ENCODE measurements at places on chromosomes 3 and 15.

- DNase-seq: peak; percentile 63
Observed at GRCh38 chr3:69085833-69086722, 1.3 kb downstream of the ARL6IP5 start.

GRCh38 chr3:81214631-81215030, 546.8 kb downstream of the GBE1 start:
- DNase-seq: no peak

- DNase-seq: no peak
Observed at GRCh38 chr3:192850451-192850981, 67.1 kb downstream of the MB21D2 start.

GRCh38 chr3:80060664-80061063, 292.9 kb upstream of the ROBO1 start:
- no peak for DNase-seq

DNA sequence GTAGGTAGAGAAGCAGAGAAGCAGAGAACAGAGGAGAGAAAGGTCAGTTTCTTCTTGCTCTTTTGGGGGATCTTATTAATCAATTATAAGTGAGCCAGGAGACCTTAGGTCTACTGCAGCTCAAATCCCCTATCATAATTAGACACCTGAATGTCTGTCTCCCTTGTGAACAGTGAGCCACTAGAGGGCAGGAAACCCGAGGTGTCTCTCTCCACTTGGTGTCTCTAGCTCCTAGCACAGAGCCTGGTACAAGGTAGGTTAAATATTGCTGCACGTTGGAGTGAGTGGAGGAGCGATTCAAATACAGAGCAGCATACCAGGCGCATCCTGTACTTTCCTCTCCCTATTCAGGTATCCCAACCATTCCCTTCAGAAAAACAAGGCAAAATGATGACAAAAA, 2.0 kb upstream of the ST8SIA2 start:
- peak; percentile 26 for DNase-seq

Data from stimulated activated CD4-positive, alpha-beta T cell treated with anti-CD3 and anti-CD28 coated beads, Interleukin-12 subunit alpha, Interleukin-12 subunit beta, amount 100 ng/mL, for 24 hours (primary cell).